ENCODE measurements at places on chromosomes 12 and 14.

GRCh38 chr14:73463411-73463810 lies 5.1 kb upstream of the NUMB start:
- DNase-seq, result peak; percentile 20

GRCh38 chr12:15863984-15864383 lies 18.2 kb upstream of the STRAP start:
- DNase-seq, result no peak

- no peak for DNase-seq
Measured at GRCh38 chr12:125092872-125093680, 27.8 kb downstream of the AACS start.

DNA sequence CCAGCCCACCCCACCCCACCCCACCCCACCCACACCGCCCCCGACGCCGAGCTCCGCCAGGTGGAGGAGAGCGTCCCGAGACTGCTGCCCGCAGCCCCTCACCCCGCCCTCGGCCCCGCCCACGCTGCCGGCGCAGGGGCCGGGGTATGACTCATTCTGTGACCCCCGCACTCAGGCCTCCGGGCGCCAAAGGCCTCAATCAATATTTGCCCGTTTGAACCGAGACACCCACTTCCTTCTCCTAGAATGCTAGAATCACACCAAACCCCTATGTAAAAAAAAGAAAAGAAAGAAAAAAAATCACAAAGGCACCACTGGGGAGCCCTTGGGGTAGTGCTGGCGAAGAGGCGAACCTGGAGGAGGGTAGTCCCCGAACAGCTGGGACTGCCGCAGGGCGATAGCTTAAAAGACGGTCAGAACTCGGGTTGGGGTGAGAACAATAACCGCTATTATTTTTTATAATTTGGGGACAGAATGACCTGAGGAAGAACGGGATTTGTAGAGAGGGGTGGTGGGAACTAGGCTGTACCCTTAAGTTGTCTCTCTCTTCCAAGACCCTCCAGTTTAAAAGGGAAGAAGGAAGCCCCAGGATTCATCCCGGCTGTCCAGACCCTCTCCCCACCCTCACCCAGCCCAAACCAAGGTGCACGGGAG lies 894 bp downstream of the KRT8 start:
- DNase-seq, result no peak

- no peak for DNase-seq
Measured at GRCh38 chr12:131735476-131736445, 24.9 kb downstream of the SFSWAP start.

GRCh38 chr14:47044841-47045240 lies 393.3 kb upstream of the RPL10L start:
- no peak for DNase-seq

GRCh38 chr14:37091651-37092050 lies 80.8 kb downstream of the SLC25A21 start:
- no peak for DNase-seq

DNA sequence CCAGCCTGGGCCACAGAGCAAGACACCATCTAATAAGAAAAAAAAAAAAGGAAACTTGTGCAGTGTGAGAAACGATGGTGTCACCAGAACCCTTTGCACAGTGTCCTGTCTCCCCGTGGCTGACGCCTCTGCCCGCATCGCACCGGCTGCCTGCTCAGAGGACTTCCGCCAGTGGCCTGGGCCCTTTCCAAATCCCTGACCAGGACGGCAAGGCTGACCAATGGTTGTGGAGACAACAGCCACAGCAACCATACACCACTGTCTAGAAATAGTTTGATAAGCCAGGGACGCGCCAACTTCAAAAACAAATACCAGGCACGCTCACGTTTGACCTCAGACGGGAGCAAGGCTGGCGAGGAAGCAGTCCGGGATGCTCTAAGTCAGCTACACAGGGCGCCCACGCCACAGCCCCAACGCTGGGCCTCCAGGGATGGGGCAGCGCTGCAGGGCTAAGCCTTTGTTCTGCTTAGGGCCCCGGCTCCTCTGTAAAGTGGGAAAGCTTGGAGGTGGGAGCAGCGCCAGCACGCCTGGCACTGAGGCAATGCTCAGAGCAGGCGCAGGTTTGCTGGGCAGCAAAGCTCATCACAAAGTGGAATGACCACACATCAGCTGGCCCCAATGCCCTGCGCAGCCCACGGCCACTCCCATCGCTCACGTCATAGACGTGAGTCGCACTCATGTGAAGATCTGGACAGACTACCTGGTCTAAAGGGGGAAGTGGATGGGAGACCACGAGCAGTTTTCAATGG lies 12.5 kb downstream of the PGAM5 start:
- DNase-seq, result no peak

DNA sequence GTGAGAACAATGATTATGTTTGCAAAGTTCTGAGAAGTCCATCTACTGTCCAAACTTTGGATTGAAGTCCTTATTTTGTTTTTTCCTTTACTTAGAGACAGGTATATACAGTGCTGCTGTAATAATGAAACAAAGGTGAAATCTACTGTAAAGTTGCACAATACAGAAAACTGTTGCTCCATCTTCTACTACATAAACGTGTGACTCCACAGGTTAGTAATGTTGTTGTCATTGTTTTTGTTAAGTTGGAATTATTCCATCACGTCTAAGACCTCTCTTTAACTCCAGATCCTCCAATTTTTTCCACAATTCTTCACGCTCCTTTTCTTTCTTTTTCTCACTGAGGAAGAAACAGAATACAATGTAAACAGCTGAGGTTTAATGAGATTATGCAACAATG lies 57.0 kb upstream of the GPHB5 start:
- no peak for DNase-seq

- DNase-seq, result no peak
Measured at GRCh38 chr12:62919838-62920237, 15.1 kb downstream of the PPM1H start.

GRCh38 chr14:64581817-64582216 lies 32.1 kb downstream of the PPP1R36 start:
- no peak for DNase-seq

DNA sequence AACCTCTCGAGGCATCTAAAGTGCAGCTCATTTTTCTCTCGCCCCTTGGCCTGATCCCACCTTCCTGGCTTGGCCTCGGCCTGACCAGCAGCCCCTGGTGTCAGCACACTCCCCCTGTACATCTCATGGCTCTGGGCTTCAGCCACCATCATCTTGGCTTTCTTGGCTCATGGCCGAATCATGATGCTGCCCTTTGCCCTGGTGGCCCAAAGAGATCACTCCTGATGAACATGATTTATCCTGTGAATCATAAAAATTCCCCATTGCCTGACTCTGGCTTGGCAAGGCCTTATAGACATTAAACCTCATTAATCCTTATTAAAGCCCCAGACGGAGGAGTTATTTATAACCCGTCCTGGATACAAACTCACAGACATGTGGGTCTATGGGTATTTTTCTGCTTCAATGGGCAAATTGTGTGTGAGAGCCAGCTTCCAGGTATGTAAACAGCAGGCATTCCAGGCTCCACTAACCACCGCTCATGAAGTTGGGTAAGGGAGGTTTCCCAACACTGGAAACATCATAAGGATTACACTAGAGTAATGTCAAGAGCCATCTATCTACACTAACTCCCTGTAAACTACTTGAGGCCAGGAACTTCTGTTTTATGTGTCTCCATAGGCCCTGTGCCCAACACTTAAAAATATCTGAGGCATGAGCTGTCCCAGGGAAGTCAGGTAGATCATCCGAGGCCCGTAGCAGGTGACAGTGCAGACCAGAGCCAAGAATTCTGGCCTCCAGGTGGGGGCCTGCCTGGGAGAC lies 171.2 kb downstream of the TTC8 start:
- no peak for DNase-seq

GRCh38 chr12:130526813-130527212 lies 189.1 kb downstream of the PIWIL1 start:
- DNase-seq, result no peak

- DNase-seq, result no peak
Measured at GRCh38 chr12:50609292-50609874, 104.6 kb downstream of the DIP2B start.

GRCh38 chr12:3055704-3056467 lies 21.3 kb upstream of the TSPAN9 start:
- DNase-seq, result no peak

DNA sequence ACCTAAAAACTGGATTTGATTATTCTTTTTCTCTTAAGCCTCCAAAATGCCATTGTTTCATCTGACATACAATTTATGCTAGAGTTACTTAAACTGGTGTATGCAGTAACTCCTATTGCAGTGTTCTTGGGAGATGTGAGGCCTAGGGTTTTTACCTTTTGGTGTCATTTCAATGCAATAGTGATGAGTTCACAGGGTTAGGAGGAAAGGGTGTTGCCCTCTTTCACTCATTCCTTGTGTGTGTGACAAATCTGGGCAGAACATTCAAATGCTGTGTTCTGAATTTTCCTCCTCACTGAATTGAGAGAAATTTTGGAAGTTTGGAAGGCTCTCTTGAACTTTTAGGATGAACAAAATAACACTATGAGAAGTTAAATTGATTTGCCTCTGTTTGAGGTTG lies 69.9 kb downstream of the IGF1 start:
- no peak for DNase-seq

DNA sequence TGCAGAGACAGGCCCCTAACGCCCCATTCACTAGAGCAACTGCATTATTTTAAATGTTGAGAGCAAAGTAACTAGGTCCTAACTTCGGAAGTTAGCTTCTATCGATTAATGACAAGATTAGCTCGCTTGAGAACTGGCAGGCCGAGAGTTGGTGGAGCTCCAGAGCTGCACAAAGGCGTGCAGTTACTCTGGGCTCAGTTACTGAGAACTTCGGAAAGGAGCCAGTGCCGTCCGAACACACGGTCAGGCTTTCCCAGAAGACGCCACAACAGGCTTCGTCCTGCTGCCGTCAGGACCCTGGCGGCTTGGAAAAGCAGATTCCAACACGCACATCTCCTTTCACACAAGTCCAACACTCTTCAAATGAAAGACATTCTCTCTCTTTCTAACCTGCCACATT lies 45.4 kb upstream of the TESC start:
- no peak for DNase-seq

DNA sequence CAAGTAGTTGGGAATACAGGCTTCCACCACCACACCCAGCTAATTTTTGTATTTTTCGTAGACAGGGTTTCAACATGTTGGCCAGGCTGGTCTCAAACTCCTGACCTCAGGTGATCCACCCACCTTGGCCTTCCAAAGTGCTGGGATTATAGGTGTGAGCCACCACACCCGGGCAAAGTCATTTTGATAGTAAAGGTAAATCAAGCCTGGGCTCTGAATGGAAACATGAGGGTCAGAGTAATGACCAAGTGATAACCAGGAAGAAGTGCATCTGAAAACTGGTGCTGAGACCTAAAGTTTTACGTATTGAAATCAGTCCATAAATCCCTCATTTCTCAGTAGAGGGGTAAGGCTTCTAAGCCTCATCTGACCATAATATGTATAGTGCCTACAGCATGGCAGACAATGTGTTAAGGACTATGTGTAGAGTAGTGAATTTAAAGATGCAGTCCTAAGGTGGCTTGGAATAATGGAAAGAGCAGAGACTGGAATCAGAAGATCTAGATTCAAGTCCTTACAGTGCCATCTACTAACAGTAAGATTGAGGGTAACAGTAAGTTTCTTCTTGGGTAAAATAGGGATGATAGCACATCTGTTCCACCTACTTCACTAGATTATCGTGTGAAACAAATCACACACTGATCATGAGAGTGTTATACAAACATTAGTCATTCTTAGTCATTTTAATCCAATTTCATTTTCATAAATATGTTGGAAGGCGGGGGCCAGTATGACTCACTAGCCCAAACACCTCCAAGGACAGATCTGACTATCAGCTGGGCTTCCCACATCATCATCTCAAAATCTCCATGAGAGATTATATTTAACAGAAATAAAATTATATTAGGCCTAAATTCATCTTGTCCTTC lies 11.2 kb downstream of the MAP4K5 start:
- DNase-seq, result no peak

DNA sequence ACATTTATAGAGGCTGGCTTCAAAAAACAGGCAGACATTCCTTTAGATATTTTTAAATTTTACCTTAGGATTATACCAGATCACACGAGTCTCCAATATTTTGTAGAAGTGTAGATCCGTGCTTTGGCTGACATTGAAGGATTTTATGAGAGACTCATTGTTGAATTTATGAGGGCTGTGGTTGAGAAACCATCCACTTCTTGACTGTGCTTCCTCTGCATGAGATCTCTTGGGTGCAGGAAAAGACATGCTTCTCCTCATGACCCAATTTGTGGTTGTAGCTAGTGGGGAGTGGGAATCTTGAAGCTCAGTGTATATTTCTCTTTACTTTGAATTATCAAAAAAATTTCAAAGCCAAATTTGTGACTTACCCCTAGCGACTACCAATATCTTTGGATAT lies 36.7 kb upstream of the NKX2-8 start:
- DNase-seq, result no peak

DNA sequence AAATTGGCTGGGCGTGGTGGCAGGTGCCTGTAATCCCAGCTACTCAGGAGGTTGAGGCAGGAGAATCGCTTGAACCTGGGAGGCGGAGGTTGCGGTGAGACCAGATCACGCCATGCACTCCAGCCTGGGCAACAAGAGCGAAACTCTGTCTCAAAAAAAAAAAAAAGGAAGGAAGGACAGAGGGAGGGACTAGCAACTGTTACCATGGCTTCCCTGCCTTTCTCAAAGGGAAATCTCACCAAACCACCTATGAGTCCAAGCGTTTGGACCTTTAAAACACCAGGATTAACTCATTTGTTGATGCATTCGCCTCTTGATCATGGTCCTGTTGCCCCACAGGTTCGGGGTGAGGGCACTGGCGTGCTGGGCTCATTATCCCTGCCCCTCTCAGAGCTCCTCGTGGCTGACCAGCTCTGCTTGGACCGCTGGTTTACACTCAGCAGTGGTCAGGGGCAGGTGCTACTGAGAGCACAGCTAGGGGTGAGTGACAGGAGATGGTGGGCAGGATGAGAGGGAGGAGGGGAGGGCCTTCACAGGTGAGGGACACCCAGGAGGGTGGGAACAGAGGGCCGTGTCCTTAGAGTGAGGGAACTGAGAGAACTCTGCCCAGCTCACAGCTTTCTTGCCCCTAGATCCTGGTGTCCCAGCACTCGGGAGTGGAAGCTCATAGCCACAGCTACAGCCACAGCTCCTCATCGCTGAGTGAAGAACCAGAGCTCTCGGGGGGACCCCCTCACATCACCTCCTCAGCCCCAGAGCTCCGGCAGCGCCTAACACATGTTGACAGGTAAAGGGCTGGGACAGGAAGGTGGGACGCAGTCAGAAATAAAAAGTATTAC lies 10.2 kb upstream of the MYL6B start:
- no peak for DNase-seq

DNA sequence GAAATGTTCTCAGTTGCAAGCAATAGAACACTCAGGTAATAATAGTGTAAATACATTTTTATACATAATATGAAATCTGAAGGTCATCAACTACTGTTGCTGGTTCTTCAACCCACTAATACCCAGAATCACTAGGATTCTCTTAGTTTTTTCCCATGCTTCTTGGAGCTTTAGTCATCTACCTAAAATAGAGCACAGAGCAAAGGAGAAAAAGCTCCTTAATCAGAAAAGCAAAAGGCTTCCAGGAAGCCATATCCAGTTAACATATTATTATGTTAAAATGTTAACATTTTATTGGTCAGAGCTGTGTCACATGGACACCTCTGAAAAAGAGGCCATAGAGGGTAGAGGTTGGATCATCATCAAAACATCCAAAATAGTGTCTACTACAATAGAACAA lies 57.0 kb downstream of the CCER1 start:
- no peak for DNase-seq

- DNase-seq, result no peak
Measured at GRCh38 chr14:70871863-70872677, 35.2 kb upstream of the PCNX1 start.

Measured in stimulated activated effector memory CD8-positive, alpha-beta T cell treated with anti-CD3 and anti-CD28 coated beads, Interleukin-12 subunit alpha, Interleukin-12 subunit beta, amount 100 ng/mL, for 72 hours (primary cell).